ENCODE measurements at places on chromosomes 6 and 20.

DNA sequence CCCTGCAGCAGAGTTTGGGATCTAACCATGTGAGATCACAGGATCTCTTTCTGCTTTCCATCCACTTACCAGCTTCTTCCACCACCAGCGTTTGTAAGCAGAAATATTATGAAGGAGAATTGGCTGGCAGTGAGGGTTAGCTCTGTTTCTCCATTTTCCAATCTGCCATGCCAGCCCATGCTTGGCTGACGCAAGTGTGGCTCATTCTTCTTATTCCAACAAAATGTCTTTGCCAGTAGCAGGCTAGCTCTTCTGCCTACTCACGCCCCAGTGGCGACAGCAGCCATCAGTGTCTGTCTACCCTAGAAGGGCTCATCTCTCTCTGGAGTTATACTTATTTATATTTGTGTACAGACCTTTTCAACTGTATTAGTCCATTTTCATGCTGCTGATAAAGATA lies 286.2 kb downstream of the FARS2 start:
- DNase-seq: no peak

DNA sequence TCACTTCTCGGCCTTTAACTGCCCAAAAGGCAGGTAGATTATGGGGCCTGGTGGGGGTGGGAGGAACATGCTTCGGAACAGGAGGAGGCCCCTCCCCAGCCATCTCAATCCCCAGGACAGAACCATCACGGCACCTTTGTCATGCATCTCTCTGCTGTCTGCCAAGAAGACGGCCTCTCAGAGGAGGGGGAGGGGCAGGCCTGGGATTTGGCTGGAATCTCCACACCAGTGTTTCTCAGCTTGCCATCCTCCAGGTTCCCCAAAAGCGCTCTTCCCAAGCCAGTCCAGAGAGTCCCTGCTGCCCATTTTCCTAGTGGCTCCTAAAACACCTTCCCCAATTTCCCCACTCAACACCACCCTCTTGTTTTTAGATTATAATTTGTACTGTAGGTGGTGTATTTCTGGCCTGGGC lies 2.5 kb upstream of the POU5F1 start:
- DNase-seq: no peak

DNA sequence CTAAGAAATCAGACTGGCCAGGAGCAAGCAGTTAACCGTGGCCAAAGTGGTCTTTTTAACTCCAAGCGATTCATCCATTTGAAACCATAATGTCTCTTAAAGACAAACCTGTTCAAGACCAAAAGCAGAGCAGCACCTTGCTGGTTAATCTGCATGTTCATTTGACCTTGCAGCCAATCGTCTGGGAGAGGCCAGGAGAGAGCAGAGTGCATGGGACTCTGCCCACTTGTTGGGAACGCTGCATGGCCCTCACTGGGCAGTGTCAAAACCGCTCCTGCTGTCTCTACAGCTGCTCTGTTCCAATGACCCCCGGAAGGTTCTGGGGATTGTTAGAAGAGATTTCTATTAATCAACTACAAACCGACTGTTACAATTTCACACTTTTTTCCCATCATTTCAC lies 79.6 kb downstream of the OLIG3 start:
- DNase-seq: no peak

GRCh38 chr6:2865694-2866151 lies 24.1 kb upstream of the SERPINB1 start:
- DNase-seq: no peak

DNA sequence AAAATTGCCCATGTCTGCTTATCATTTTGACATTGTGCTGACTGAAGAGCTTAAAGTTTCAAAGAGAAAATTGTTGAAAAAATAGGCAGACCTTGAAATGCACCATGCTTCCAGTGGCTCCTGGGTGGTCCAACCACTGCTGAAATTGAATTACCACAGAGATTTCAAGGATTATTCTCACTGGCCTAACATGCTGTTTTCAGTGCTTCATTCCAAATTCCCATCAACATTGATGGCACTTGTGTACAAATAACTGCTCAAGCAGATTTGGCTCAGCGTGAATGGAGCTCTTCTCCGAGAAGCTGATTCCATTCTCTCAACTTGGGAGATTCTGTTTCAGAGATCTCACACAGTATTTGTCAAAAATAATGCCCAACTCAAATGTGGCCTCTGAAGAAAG lies 75.5 kb downstream of the LAMA4 start:
- DNase-seq: no peak

DNA sequence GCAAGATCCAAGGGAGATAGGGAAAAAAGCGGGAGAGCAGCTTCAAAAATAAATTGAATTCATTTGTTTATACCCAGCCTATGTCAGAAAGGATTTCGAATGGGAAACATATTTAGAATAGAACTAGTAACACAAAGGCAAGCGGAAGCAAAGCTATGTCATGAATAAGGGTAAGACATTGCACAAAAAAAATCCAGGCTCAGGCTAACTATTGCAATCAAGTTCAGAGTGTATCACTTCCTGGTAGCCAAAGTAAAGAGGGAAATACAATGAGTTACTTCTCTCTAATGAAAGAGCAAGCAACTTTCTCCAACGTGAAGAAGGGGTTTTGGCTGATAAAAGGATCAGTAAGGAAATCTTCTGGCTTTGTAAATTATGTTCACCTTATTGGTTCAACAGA lies 212.8 kb downstream of the ZMYND8 start:
- DNase-seq: no peak

- DNase-seq: no peak
Observed at GRCh38 chr20:22795871-22796270, 211.5 kb upstream of the FOXA2 start.

- DNase-seq: no peak
Observed at GRCh38 chr20:61771805-61772350, 293.8 kb downstream of the TAF4 start.

- DNase-seq: no peak
Observed at GRCh38 chr6:37947468-37947867, 127.9 kb downstream of the ZFAND3 start.

DNA sequence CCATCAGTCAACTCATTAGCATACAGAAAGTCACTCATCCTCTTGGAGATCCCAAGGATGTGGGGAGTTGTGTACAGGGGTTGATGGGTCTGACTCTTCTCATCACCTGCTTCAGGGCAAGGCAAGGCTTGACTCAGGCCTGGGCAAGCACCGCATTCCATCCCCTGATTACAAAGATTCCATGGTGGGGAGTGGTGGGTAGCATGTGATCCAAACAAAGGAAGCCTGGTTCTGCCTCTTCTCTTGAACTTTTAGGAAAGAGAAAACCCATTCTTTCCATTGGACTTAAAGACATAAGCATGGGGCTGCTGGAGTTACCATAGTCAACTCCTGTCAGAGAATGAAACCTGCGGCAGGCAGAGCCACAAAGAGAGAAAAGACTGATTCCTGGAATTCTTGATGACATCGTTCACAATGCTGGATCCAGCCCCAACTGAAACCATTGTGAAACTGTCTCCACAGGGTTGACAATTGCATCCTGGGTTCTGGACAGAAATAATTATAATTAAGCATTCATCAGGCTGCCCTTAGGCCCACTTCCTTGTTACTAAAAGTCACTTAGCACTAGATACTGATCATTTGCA lies 235.8 kb upstream of the KCNG1 start:
- no peak for DNase-seq

DNA sequence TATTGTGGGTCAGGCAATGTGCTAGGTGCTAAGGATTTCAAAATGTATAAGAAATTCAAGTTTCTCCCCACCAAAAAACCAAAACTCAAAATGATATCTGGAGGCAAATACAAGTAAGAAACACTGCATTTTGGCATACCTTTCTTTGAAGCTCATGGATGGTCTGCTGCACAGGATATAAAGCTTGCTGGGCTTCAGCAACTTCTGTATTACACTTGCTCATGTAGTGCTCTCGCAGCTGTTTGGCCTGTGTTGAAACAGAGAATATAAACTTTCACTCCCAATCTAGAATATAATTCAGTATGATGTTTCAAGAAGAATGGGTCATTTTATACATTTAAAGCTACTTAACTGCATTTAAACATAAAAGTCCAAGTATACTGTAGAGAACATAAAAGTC lies 39.6 kb downstream of the SHPRH start:
- no peak for DNase-seq

DNA sequence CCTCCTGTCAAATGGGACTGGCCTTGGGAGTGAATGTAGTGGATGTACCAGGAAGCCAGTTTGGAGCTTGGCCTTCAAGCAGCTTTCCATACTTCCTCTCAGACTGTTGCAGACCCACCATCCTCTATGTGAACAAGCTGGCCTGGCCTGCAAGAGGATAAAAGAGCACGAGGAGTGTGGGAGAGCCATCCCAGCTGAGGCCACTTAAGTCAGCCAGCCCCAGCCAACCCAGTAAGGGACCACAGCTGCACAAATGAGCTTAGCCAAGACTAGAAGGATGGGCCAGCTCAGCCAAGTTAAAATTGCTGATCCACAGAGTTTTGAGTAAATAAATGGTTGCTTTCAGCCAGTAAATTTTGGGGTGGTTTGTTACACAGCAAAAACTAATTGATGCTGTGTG lies 156.9 kb upstream of the SOX4 start:
- DNase-seq: no peak

DNA sequence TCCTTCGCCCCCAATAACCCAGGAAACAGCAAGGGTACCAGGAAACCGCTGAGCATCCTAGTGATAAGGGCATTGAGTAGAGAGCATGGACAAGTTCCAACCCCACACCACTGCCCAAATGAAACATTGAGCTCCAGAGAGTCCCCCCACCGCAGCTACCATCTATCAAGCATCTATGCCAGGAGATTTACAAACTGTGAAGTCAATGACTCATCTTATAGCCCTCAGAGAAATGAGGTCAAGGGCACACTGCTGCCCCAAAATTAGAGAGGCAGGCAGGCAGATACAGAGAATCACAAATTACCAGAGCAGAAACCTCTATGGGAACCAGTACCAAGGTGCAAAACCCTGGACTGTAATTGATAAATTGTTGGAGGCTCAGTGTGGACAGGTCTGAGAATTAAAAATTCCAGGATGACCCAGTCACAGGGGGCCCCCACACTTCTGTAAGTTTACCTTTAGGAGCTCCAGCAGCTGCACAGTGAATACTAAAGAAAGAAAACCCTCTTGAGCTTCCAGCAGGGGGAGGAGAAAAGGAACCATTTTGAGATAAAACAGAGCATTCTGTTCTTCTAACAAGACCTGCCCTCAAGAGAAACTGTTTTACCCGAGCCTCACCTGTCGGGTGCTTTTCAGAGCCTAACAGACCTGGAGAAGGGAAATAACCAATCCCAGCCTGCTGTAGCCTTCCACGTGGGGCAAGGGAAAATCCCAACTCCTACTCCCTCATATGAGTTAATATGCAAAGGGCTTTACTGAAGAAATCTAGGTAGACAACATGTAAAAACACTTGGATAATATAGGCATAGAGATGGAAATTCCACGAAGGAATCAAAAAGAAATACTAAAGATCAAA lies 118.0 kb upstream of the ARID1B start:
- no peak for DNase-seq

- no peak for DNase-seq
Observed at GRCh38 chr20:22217712-22218352, 366.5 kb downstream of the FOXA2 start.

DNA sequence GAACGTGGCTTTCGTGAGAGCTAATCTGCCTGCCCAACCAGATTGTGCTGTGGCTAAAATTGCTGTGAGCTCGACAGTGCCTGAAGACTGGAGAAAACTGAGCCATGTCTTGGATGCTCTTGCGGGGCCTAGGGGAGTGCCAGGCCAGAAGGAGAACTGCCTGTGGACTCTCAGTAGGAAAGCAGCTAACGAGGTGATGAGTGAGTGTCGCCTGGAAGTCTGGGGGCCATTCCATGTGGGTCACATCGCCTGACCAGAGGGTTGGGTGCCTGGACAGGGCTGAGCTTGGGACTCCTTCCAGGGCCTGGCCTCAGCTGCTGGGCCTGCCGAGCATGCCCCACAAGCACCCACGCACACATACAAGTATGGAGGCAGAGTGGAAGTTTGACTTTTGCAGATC lies 166.5 kb downstream of the VEGFA start:
- no peak for DNase-seq

DNA sequence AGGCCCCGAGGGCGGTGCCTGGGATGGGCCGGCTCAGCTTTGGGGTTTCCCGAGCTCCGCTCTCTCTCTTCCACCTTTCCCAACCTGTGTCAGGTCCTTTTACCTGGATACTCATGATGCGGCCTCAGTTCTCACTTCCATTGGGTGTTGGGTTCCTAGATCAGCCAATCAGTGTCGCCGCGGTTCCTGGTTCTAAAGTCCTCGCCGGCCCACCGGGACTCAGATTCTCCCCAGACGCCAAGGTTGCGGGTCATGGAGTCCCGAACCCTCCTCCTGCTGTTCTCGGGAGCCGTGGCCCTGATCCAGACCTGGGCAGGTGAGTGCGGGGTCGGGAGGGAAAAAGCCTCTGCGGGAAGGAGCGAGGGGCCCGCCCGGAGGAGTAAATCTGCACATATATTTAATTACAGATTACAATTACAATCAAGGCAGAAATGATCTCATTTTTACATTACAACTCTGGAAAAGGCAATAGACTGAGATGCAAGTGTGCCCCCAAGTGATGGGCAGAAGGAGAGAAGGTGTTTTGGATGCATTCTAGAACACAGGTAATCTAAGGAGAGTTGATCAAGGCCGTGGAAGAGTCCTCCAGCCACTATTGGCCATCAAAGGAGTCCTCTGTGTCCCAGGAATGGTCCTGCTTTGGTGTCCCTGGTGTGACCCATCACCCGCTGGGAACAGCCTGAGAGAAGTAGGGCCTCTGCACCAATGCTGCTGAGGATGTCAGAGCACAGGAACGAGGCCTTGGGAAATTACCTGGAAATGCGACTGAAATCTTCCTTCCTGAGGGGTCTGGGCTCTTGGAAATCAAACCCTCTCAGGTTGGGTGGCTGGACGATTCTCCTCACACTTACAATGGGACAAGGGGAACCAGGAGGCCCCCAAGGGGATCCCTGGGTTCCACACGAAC lies 34.7 kb upstream of the MICB start:
- peak; percentile 62 for DNase-seq

GRCh38 chr20:676315-676937 lies 824 bp upstream of the SCRT2 start:
- no peak for DNase-seq

GRCh38 chr20:53324816-53325215 lies 268.8 kb downstream of the ZNF217 start:
- no peak for DNase-seq

- no peak for DNase-seq
Observed at GRCh38 chr6:25692472-25692871, 40.5 kb downstream of the SCGN start.

DNA sequence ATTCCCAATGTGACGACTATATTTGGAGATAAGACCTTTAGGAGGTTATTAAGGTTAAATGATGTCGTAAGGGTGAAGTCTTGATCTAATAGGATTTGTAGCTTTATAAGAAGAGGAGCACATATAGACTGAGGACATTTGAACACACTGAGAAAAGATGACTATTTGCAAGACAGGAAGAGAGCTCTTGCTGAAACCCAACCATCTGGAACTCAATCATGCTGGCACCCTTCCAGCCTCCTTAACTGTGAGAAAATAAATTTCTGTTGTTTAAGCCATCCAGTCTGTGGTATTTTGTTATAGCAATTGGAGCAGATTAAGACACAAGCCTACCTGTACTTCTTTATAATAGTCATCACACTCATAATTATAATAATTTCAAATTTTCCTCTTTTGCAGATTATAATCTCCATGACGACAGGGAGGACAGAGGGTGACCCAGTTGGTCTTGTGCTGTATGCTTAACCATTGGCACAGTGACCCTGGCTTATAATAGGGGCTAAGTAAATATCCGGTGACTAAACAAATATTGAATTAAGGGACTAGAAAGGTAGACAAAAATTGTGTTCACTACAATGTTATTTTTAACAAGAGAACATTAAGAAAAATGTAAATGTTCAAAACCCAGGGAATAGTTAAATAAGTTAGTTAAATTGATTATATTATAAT lies 206.4 kb upstream of the HDDC2 start:
- no peak for DNase-seq

Data from stimulated activated CD8-positive, alpha-beta memory T cell treated with anti-CD3 and anti-CD28 coated beads, Interleukin-15, amount 100 ng/mL, for 24 hours (primary cell).